ENCODE measurements at places on chromosomes 6 and 20.

GRCh38 chr6:4913705-4914419 lies 90.0 kb downstream of the RPP40 start:
- no peak for DNase-seq

GRCh38 chr6:157020881-157021343 lies 243.7 kb downstream of the ARID1B start:
- peak; percentile 76 for DNase-seq

- no peak for DNase-seq
Measured at GRCh38 chr6:12066297-12066696, 54.2 kb downstream of the HIVEP1 start.

- DNase-seq, result no peak
Measured at GRCh38 chr6:106773996-106774629, 144.7 kb downstream of the QRSL1 start.

All from stimulated activated CD8-positive, alpha-beta memory T cell treated with anti-CD3 and anti-CD28 coated beads, Interleukin-4, amount 100 ng/mL, for 48 hours (primary cell).